PC-3 (cell line): ENCODE measurements at places on chromosomes 2 and 18.

GRCh38 chr2:119630121-119630520 is 48.9 kb upstream of the TMEM177 start:
- no peak for DNase-seq

DNA sequence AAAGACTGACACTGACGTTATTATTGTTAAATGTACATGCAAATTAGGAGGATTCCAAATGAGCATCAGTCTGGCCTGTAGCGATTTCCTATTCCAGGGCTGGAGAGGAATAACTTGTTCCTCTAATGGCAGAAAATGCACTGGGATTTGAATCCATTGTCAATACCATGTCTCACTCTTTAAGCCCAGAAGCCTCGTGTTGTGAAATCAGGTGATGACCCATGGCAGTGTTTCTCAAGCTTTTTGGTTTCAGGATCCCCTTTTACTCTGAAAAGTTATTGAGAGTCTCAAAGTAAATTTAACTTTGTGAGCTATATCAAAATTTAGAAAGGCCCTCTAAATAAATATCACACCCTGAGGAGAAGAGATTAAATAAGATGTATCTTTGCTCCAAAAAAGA is 279.2 kb downstream of the GALR1 start:
- DNase-seq = no peak

GRCh38 chr2:159381574-159381973 is 95.1 kb upstream of the WDSUB1 start:
- no peak for DNase-seq

GRCh38 chr2:163558251-163559021 is 177.4 kb downstream of the FIGN start:
- DNase-seq = no peak

- DNase-seq = no peak
Observed at GRCh38 chr2:11290211-11290610, 54.2 kb downstream of the ROCK2 start.

DNA sequence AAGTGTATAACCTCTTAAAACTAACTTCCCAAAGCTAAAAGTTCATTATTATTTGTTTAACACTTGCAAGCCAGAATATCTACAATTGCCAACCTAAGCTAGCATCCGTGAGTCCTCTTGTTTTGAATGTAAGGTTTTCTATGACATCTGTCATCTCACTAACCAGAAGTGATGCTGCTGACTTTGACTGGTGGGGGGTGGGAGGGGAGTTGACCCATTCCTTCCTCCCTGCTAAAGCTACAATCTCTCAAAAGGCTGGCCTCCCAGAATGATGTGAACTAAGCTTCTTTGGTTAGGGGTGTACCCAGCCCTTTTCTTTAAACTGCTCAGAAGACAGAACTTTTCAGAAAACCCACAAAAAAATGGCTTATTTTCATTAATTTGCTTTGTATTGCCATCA is 280.6 kb downstream of the ZEB2 start:
- DNase-seq = no peak

DNA sequence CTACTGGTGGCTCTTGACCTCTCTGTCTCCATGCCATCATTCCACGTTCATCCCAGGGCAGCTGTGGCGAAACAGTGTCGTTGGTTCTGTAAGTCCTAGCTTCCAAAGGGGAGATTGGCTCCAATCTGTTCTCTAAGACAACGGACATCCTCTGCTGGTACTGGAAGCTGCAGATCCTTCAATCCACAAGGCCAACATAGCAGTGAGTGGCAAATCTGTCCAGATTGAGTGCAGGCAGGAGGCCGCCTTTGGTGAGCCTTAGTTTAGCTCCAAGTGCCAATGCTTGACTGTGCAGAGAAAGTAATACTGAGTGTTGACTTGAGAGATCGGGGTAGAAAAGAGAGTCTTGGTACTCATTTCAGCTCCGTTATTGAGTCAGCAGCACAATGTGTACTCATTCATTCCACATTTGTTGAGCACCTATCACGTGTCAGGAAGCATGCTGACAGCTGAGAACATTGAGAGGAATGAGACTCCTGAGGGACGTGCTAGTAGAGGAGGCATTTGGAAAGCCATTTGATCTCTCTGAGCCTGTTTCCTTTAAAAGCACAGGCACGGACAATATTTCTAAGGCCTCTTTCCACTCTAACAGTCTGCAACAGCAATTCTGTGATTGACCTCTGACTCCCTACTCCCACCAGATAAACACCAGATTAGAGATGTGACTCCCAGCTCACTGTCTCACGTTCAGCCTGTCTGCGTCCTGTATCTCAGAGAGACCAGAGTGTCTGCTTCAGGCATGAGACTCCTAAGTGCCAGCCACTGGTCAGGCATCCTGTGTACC is 306.0 kb downstream of the CLIP4 start:
- DNase-seq = no peak

- DNase-seq = no peak
Observed at GRCh38 chr18:77173275-77174030, 40.9 kb upstream of the MBP start.

GRCh38 chr18:52000435-52000834 is 339.6 kb upstream of the DCC start:
- no peak for DNase-seq

DNA sequence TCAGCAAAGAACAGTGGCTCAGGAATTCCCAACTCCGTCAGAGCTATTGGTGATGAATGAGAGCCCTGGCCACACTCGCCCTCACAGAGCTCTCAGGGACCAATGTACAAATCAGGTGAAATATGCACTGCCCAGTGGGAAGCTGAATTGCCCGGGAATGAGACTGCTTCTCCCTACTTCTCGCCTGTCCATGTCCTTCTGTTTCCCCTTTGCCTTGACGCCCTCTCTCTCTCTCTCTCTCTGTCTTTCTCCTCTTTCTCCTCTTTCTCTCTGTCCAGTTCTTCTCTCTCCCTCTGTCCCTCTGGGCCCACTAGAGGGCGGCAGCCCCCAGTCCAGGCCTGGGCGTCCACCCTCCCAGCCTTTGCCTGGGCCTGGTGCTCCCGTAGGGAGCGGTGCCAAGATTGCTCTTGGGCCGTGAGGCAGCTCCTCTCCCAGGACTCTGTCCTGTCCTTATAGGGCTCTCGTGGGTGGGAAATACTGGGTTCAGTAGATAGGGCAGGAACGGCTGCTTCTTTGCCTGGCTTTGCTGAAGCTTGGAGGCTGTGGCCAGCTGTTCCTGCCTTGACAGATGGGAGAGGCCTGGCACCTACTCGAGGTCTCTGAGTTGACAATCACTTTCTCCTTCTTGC is 28.4 kb upstream of the PUM2 start:
- peak; percentile 73 for DNase-seq

- DNase-seq = no peak
Observed at GRCh38 chr2:236786751-236787150, 217.1 kb downstream of the ACKR3 start.

GRCh38 chr2:232973011-232973735 is 39.9 kb downstream of the NGEF start:
- no peak for DNase-seq
